ENCODE measurements at places on chromosomes 13 and 19. TPM values are rescaled to one million over a fixed set of nuclear protein-coding genes. Genes with fewer than 3 reads are reported as not detected.

- no peak for DNase-seq
Observed at GRCh38 chr13:19695829-19696228, 62.4 kb downstream of the MPHOSPH8 start.

DNA sequence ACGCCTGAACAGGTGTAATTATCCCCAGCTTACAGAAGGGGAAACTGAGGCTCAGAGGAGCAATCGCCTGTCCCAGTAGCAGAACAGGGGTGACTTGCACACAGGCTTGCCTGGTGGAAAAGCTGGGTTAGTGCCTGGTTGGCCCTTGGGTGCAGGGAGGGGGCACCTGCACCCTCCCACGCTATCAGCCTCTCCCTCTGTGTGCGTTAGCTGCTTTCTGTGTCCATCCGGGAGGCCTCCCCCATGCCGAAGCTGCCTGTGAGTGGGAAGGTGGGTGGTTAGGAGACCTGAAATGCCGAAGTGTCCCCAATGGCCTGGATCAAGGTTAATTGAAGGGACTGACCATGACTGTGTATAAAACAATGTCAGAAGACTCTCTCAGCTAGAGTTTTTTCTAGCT, 295.0 kb downstream of the ZNF536 start:
- no peak for DNase-seq

Gene MATK
- polyA plus RNA-seq = 5.5 TPM

DNA sequence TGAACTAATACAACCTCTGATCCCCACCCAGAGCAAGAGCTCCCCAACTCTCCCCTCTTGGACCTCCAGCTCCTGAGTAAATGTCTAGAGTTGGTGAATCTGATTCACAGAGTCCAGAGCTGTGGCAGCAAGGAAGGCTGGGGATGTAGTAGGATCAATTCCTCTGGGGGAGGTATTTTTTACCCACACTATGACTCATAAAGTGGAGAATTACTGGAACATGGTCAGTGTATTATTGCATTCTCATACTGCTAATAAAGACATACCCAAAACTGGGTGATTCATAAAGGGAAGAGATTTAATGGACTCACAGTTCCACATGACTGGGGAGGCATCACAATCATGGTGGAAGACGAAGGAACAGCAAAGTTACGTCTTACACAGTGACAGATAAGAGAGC, 496.7 kb downstream of the EFNB2 start:
- DNase-seq = no peak

Gene IGFL4
- polyA plus RNA-seq = not detected

- no peak for DNase-seq
Observed at GRCh38 chr13:111413407-111414187, 93.2 kb downstream of the TEX29 start.

DNA sequence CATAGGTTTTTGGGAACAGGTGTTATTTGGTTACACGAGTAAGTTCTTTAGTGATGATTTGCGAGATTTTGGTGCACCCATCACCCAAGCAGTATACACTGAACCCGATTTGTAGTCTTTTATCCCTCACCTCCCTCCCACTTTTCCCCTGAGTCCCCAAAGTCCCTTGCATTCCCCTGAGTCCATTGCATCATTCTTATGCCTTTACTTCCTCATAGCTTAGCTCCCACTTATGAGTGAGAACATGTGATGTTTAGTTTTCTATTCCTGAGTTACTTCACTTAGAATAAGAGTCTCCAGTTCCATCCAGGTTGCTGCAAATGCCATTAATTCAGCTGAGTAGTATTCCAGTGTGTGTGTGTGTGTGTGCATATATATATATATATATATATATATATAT, 97.2 kb upstream of the EDNRB start:
- DNase-seq = no peak

GRCh38 chr19:3129112-3129511, 6.7 kb upstream of the GNA15 start:
- DNase-seq = no peak

DNA sequence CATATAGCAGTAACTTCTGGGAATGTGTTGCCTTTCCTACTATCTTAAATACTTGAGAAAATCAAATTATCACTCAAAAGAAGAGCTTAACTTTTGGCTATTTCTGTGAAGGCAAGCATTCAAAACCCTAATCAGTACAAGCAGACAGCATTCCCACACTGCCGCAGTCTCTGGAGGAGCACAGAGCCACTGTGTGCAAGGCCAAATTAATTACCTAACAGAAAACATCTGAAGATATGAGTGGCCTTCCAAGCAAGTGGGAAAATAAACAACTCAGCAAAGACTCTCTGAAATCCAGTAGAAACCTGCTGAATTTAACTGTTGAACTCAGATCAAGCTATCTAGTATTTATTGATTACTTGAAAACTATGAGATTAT, 68.2 kb downstream of the COL4A1 start:
- no peak for DNase-seq

Gene ATP8A2
- 0.13 TPM for polyA plus RNA-seq

Gene CGB2
- polyA plus RNA-seq = 1.1 TPM

- DNase-seq = no peak
Observed at GRCh38 chr13:95477187-95477586, 75.3 kb upstream of the CLDN10 start.

DNA sequence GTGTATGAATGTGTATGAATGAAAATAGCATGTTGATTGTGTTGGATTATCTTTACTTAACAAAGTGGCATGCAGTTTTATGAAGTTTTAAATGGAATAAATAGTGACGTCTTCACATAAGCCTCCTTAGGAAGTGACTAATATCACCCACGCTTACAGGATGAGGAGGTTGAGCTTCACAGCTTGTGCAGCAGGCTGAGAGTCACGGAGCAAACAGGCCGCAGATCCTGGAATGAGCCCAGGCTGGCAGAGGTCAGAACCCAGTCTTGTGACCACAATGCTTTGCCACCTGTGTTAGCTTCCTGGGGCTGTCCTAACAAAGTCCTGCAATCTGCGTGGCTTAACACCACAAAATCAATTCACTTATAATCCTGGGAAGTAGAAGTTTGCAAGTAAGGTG, 20.8 kb downstream of the LAIR2 start:
- DNase-seq = no peak

DNA sequence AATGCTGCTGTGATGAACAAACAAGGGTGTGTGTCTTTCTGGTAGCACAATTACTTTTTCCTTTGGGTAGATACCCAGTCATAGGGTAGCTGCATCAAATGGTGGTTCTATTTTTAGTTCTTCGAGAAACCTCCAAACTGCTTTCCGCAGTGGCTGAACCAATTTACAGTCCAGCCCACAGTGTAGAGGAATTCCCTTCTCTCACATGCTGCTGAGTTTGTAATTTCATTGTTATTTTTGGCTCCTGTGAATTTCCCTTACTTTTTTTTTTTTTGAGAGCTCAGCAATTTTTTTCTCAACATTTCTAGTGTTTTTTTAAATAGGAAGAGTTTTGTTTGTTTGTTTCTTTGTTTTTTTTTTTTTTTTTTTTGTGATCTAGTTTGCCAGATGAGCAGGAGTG, 37.5 kb upstream of the ADGRE1 start:
- no peak for DNase-seq

DNA sequence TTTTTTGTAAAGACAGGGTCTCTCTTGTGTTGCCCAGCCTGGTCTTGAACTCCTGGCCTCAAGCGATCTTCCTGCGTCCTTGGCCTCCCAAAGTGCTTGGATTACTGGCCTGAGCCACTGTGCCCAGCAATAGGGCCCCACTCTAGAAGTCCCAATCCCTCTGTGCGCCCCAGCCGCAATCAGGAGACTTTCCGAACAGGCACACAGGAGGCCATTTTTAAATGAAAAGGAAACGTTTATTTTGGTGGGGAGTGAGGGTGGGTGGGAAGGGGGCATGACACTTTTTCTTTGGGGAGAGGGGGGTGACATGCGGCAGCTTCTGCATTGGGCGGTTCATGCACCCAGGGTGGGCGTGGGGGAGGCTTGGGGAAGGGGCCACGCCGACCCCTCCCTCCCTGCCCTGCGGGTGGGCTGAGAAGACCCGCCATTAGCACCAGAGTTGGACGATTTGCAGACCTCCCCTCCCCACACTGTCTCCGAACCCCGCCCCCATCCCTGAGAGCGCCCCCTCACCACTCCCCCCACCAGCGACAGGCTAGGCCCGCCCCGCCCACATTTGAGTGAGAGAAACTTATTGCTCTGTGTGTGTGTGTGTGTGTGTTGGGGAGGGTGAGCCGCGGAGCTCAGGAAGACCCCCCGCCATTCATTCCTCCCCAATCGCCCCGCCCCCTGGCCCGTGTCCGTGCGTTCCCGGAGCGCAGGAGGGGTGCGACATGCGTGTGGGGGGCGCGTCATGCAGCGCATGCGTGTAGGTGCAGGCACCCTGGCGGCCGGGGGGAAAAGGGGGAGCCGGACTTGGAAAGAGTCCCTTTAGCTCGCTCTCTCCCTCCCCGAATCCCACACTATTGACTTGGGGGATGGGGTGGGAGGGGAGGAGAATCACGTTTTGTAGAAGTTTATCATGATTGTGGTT, 17.2 kb downstream of the KCNC3 start:
- no peak for DNase-seq

GRCh38 chr13:101116826-101117225, 299.5 kb downstream of the NALCN start:
- DNase-seq = no peak

Gene DACT3
- polyA plus RNA-seq = 47.0 TPM

Gene ENOX1
- polyA plus RNA-seq = not detected

DNA sequence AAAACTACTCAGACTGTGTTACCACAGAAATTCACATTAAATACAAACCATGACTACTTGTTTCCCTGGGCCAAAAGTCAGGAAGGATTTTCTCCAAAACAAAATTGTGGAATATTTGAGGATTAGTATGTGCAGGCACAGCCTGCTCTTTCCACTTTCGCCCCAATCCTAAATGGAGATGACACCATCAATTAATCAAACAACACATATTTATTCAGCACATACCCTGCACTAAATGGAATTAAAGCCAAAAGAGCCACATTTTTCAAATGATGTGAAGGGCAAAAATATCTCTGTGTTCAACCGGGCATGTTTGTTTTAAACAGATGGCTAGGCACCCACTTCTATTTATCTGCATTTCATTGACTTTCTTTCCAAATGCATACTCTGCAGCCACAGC, 523.1 kb downstream of the DCT start:
- DNase-seq = no peak

Gene RNF17
- polyA plus RNA-seq = not detected

DNA sequence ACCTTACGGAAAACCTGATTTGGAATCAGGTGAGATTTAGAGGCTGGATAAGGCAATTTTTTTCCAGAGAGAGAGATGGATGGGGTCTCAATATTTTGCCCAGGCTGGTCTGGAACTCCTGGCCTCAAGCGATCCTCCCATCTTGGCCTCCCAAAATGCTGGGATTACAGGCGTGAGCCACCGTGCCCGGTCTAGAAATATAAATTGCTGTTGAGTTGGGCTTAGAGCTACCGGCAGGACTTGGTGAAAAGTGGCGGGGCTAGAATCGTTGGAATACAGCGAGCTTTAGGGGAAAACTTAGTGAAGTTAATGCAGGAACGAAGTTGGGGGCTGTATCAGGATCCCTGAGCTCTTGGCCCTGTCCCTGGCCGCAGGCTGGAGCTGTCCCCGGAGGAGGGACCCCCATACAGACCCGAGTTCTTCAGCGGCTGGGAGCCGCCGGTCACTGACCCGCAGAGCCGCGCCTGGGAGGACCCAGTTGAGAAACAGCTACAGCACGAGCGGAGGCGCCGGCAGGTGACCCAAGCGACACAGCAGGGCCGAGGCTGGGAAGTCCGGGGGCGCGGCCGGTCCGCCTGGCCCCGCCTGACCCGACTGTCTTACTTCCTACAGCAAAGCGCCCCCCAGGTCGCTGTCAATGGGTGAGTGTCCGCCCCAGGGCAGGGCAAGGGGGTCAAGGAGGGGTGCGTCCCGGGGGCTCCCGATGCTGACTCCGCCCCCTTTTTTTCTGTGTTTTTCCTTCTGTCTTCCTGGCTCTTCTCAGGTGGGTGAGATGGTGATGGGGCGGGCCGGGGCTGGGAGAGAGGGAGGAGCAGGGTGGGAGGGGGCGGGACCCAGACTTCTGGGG, 7.6 kb downstream of the EPS8L1 start:
- no peak for DNase-seq

Gene PNKP
- 93.0 TPM for polyA plus RNA-seq

DNA sequence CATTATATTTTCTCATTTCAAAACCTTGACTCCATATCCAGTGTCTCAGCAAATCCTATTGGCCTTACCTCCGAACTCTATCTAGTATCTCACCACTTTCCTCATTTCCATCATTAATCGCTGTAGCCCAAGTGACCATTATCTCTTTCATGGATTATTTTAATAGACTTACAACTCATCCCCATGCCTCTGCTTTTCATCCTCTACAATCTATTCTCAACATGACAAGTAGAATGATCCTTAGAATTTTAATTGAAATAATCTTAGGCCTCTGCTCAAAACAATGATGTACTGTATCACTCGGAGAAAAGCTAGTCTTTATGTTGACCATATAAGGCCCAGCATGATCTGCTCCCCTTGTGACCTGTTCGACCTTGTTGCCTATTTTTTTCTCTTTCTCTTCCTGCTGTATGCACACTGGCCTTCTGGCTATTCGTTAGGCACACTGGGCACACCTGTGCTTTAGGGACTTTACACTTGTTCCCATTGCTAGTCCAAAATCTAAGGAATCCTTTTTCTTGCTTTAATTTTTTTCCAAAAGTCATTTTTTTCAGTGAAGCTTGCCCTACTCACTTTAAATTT, 21.4 kb downstream of the DNAJC15 start:
- no peak for DNase-seq

Gene FGF22
- 0.63 TPM for polyA plus RNA-seq

DNA sequence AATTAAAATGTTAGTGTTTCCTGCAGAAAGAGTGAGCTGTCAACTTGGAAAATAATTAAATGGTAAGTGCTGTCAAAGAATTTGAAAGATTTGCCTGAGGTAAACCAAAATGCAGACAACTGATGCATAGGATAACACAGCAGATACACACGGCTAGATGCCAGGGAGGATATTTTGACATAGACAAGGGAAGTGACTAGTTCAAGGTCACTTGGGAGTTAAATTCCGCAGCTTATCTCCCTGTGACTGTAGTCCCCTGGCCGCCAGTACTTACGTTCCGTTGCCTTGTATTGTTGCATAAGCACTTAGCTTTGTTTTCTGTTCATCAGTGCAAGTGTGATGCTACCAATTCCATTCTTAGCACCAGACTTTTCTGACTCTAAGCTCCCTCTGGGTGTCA, 247.3 kb upstream of the MAB21L1 start:
- no peak for DNase-seq

Gene ZNF835
- 0.75 TPM for polyA plus RNA-seq

DNA sequence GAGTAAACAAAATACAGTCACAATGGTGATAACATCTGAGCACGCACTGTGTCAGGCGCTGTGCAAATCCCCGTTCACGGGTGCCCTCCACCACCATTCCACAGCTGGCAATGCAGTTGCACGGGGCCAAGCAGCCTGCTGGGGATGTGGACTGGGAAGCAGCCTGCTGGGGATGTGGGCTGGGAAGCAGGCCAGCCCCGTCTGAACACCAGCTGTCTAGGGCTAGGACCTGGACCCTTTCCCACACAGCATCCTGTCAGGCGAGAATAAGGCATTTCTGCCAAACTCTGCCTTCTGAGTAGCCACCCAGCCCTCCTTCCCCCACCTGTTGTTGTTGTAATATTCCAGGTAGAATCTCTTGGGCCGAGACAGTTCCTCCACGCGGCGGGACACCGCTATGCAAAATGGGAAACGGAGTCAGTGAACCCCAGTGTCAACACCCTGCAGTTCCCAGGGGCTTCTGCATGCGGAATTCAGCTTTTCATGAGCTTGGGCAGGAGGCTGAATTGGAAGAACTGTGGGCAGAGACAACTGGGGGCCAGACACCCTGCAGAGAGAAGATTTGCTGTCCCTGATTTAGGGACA, 27.8 kb upstream of the MIER2 start:
- peak; percentile 33 for DNase-seq

- DNase-seq = no peak
Observed at GRCh38 chr13:52833296-52833875, 15.1 kb downstream of the PCDH8 start.

Gene KANK3
- 0.50 TPM for polyA plus RNA-seq

GRCh38 chr19:3868770-3869456, at the start of gene ZFR2:
Gene ZFR2, minus strand, starts transcription at chr19:3869038. Its CDS starts 21 bp downstream, at chr19:3869017.
- DNase-seq = no peak

All from aorta (tissue), 5 donors.